ENCODE measurements at places on chromosomes 7 and 10.

DNA sequence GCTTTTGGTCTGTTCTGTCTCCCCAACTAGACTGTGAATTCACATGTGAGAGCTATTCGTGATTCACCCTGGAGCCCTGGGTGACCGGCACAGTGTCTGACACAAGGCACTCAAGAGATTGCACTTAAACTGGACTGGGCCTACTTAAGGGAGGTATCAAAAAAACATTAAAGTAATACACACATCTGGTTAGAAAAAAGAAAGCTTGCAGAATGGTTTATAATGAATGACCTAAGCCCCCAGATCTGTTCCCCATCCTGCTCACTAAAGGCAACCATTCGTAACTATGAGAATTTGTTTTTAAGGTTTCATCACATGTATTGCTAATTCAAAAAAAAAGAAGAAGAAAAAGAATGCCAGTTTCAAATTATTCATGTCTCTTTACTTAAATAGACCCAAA lies 74.5 kb downstream of the DGKI start:
- DNase-seq = no peak

DNA sequence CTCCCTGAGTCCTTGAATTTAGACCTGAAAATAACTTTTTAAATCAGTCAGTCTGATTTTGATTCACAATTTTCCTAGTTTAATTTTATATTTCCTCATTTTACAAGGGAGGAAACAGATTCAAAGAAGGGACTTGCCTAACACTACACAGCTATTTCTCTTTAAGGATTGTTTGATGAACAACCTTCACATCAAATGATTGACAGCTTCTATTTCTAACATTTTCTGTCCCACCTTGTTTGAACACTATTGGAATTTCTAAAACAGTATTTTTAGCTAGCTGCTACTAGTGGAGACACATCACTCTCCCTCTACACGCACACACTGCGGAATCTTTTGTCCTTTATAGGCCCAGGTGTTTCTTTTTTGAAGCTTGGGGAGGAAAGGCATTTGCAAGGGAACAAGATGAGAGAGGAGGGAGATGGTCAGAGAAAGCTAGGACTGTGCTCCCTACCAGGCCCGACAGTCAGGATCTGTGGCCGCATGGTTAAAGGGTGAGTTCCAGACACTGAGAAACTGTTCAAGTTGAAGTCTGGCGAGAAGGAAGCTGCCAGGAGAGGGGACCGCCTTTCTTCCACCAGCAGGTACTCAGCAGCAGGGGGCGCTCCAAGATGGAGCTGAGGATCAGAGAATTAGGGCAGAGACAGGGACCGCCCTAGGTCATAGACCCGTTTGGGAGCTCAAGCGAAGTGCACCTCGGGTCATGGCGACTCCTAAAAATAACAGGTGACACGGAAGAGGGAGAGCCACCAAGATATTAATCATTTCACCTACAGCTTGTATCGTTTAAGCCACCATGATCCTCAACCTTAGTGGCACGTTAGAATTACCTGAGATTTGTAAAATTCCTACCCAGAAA lies 49.7 kb downstream of the DNAJC12 start:
- DNase-seq = peak; percentile 87

GRCh38 chr10:87895430-87895829 lies 32.0 kb downstream of the PTEN start:
- no peak for DNase-seq

DNA sequence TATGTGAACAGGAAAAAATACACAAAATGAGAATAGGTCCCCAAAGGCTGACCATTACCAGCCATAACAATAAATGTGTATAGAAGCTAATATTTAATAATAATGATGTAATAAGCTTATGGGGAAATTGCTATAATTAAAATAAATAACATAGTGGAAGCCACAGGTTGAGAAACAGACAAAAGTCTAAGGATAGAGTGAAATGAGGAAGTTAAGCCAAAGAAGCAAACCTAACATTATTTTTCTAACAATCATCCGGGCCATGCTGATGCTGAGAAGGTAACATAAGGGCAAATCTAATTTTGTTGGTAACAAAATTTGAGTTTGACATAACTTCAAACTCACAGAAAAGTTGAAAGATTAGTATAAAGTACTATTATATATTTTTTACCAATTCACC lies 115.9 kb downstream of the MICU1 start:
- no peak for DNase-seq

- DNase-seq = peak; percentile 49
Observed at GRCh38 chr7:43584195-43584586, 1.3 kb downstream of the STK17A start.

- DNase-seq = no peak
Observed at GRCh38 chr7:51802718-51803117, 486.1 kb upstream of the COBL start.

GRCh38 chr7:155732286-155732685 lies 80.0 kb downstream of the SHH start:
- no peak for DNase-seq

DNA sequence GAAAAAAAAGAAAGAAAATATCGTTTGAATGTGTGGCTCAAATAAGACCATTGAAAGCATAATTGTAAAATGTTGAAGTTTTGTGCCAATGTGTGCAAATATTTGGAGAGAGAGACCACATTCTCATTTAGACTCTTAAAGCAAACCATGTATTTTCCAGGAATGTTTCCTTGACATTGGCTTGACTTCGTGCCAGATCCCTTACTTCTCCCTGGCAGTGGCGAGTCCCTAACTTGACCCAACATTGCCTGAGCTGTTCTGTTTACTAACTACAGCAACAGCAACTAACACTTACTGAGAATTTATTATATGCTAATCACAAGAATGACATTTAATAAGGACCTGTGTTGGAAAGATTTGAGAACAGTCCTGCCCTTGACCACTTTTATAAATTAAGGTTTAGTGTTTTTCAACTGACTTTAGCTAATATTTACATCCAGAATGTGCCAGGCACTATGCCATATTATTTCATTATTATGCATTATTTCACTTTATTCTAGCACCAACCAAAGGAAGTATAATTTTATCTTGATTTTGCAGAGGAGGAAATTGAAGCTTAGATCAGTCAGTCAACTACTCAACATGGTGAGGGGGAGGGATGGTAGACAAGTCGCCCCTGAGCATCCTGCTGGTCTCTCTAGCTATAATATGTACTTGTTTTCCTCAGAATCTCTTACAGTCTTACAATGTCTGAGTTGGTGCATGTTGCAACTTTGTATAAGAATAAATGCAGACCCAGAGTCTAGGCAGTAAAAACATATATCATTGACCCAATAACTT lies 29.7 kb downstream of the ZNF467 start:
- no peak for DNase-seq

GRCh38 chr10:75236178-75236825 lies 545 bp upstream of the COMTD1 start:
- DNase-seq = no peak

GRCh38 chr7:151851145-151851751 lies 25.7 kb downstream of the PRKAG2 start:
- DNase-seq = peak; percentile 54

- DNase-seq = no peak
Observed at GRCh38 chr7:21547501-21547900, 4.7 kb downstream of the DNAH11 start.

DNA sequence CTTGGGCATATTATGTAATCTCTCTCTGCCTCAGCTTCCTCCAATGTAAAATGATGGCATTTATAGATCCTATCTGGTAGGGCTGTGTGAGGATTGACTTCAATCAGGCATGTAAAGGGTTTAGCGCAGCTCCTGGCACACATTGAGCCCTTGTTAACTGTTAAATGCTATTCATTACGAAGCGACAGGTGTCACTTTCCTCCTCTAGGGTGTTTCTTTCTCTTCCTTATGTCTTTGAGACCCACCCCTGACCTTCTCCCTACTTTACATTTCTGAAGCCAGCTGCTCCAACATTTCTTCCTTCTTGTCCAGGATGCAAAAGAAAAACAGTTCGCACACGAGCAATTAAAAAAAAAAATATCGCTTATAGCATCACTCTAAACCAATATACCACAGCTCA lies 5.7 kb upstream of the R3HCC1L start:
- DNase-seq = no peak

- no peak for DNase-seq
Observed at GRCh38 chr7:107803009-107803610, at the start of gene SLC26A3. Gene SLC26A3 (minus strand): TSS chr7:107803223. CDS start chr7:107794509, 8,714 bp downstream.

DNA sequence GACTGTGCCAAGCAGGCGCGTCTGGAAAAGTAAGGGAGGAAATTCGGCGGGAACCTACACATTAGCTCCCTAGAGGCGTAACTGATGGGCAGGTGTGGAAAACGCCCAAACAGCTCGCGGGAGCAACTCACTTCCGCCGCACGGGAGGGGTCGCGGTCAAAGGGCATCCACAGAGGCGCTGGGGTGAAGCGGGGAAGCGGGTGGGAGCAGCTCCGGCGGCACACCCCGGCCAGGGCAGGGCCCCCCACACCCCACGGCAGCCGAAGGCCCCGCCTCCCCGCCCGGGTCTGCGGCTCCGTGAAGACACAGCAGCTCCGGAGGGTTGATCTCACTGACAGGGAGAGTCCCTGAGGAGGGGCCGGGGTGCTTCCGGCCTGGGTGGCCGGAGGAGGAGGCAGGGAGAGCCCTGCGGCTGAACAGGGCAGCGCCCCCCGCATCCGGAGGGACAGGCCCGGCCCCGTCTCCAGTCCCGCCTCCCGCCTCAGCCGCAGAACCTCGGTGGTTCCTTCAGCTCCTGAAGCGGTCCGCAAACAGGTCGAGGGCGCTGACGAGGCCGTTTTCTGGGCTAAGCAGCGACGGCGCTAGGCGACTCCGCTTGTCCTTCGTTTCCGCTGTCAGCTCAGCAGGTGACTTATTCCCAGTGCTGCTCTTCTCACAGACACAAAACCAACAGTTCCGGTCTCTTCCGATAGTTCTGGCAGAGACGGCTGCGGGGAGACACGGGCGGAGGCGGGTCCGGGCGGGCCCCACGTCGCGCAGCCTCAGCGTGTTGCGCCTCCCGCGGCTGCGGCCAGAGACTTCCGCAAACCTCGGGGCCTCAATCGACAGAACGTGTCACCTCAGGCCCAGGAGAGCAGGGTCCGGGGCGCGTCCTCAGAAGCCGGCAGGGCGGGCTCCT lies 276.1 kb downstream of the DNAJB6 start:
- DNase-seq = peak; percentile 69
